ENCODE measurements at places on chromosomes 2 and 18. TPM values are rescaled to one million over a fixed set of nuclear protein-coding genes. Genes with fewer than 3 reads are reported as not detected.

DTNA gene
- 12.7 TPM for total RNA-seq

FIGN gene
- 6.3 TPM for total RNA-seq

MC2R gene
- total RNA-seq, result not detected

PLA2R1 gene
- 5.5 TPM for total RNA-seq

SEPTIN10 gene
- total RNA-seq, result 73.8 TPM

RNF181 gene
- total RNA-seq, result 107 TPM

SERPINB5 gene
- total RNA-seq, result not detected

GLI2 gene
- 17.2 TPM for total RNA-seq

SESTD1 gene
- total RNA-seq, result 75.8 TPM

SLC4A3 gene
- total RNA-seq, result 5.7 TPM

CNOT11 gene
- total RNA-seq, result 32.6 TPM

HNRNPA3 gene
- total RNA-seq, result 151 TPM

RMND5A gene
- 25.4 TPM for total RNA-seq

All from left lung (tissue), 14 donors.